ENCODE measurements at places on chromosomes 12 and 14. TPM values are rescaled to one million over a fixed set of nuclear protein-coding genes. Genes with fewer than 3 reads are reported as not detected.

GRCh38 chr12:96084624-96085023 is 49.2 kb upstream of the LTA4H start:
- no peaks in the 10 kb centered on the region for H3K4me1 ChIP-seq
- H3K27ac ChIP-seq: no peak overlapping the region
- peaks cover 12% of the 10 kb centered on the region for H3K27me3 ChIP-seq
- no peaks in the 10 kb centered on the region for H3K36me3 ChIP-seq
- H3K4me3 ChIP-seq: no peak overlapping the region
- DNase-seq: no peak

DNA sequence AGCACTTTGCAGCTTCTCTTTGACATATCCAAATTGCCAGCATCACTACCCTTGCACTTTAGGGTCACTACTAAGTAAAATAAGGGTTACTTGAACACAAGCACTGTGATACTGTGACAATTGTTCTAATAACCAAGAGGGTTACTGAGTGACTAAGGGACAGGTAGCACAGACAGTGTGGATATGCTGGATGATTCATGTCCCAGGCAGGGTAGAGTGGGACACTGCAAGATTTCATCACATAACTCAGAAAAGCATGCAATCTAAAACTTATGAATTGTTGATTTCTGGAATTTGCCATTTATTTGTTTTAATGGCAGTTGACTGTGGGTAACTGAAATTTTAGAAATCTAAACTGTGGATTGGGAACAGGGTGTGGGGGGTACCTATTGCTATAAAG is 218.8 kb downstream of the KITLG start:
- no peaks in the 10 kb centered on the region for H3K36me3 ChIP-seq
- H3K4me3 ChIP-seq: no peak overlapping the region
- H3K27ac ChIP-seq: no peak overlapping the region

DNA sequence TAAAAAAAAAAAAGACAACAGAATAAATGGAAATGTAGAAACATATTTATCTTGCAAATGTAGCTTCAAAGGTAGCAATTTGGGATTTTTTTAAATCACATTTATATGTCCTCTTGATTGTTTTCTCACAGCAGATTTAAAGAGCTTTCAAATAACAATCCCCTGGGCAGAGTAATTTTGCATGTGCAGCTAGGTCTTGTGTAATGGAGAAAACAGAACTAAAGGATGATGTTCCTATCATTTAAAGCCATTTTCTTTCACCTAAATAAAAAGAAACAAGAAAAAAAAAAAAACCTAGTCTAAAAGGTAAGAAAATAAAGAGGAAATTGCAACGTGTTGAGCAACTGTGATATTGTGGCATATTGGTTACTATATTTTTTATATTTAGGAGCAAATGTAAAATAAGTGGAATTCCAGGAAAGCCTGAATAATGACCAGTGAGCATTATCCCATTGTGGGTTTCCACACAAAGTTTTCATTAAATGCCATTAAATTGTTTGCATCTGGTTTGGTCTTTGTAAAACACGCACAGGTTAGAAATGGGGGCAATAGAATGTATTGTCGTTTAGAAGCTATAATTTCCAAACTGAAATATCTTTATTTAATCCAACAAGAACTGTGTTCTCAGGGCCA is 215.6 kb downstream of the SLC6A15 start:
- no peak overlapping the region for H3K27ac ChIP-seq
- no peaks in the 10 kb centered on the region for H3K27me3 ChIP-seq
- no peak for DNase-seq

DNA sequence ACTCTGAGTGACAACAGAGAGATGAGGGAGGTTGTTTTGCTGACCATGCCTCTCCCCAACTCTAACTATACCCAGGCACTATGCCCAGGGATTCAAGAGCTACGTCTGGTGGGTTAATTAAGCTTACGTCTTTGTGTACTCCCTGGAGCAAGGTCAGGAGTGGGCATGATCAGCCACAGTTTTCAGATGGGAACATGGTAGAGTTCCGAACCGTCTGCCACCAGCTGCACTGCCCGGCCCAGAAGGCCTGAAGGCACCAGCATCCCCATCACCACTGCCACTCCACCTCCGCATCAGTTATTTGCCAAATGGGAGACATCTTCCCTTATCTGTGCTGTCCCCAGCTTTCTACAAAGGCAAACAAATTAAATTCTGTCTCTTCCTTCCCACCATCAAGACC is 11.1 kb upstream of the GPX2 start:
- H3K4me3 ChIP-seq: no peak overlapping the region
- no peaks in the 10 kb centered on the region for H3K27me3 ChIP-seq
- no peaks in the 10 kb centered on the region for H3K4me1 ChIP-seq
- no peaks in the 10 kb centered on the region for H3K36me3 ChIP-seq
- DNase-seq: no peak

- H3K36me3 ChIP-seq: no peaks in the 10 kb centered on the region
- no peaks in the 10 kb centered on the region for H3K4me1 ChIP-seq
- no peaks in the 10 kb centered on the region for H3K27me3 ChIP-seq
- DNase-seq: no peak
- H3K4me3 ChIP-seq: no peak overlapping the region
These were observed 738.7 kb upstream of the LMO3 start for GRCh38 chr12:17344649-17345048.

DNA sequence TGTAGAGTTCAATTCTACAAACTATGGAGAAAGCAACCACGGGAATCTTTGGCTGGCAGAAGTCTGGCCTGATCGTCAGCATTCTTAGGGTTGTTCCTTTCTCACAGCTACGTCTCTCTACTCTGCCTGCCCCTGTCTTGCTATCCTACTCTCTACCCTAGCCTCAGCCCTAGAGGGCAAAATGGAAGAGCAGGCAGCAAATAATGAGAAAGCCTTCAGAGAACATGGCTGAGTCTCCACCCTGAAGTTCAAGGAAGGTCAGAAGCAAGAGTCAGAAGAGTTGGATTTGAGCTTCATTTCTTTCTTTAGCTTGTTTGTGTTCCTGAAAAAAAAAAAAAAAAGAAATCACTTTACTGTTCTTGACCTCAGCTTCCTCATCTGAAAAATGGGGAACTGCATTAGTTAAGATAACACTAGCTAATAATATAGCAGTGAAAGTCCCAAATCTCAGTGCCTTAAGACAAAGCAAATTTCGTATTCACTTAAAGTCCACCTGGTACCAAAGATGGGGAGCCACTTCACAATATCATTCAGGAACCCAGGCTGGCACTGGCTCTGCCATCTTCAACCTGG is 50.2 kb upstream of the CCND2 start:
- no peak overlapping the region for H3K27ac ChIP-seq
- no peaks in the 10 kb centered on the region for H3K4me1 ChIP-seq
- no peak overlapping the region for H3K4me3 ChIP-seq
- H3K27me3 ChIP-seq: peaks cover 73% of the 10 kb centered on the region

DNA sequence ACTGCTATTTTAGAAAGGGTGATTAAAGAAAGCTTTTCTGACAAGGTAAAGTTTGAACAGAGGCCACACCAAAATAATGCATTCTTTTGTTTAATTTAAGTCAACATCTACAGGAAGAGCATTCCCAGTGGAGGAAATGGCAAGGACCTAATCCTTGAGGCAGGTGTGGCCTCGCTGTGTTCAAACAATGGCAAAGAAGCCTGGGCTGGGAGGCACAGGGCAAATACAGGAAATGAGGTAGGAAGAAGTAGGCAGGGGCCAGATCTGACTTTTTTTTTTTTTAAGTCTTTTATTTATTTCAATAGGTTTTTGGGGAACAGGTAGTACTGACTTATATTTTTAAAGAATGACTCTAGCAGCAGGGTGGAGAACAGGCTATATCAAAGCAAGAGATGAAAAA is 53.5 kb downstream of the ARMH4 start:
- H3K27ac ChIP-seq: no peak overlapping the region
- H3K27me3 ChIP-seq: peaks cover 35% of the 10 kb centered on the region
- peak; percentile 29 for DNase-seq
- H3K36me3 ChIP-seq: no peaks in the 10 kb centered on the region

DNA sequence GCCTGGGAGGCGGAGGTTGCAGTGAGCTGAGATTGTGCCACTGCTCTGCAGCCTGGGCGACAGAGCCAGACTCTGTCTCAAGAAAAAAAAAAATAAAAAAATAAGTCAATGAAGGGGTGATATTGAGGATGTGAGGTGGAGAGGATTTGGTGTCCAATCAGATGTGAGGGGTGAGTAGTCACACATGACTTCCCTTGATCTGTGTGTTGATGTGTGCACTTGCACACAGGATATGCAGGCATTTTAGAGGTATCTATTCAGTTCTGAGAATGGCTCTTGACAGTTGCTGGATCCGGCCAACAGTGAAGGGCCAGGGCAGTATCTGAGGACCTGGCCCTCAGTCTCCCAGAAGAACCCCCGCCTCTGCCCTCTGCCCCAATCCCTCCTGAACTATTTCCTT is 7.8 kb upstream of the SP7 start:
- H3K4me1 ChIP-seq: no peaks in the 10 kb centered on the region
- peaks cover 64% of the 10 kb centered on the region for H3K27me3 ChIP-seq
- no peak for DNase-seq

- no peak overlapping the region for H3K4me3 ChIP-seq
- no peak overlapping the region for H3K27ac ChIP-seq
- H3K4me1 ChIP-seq: no peaks in the 10 kb centered on the region
- no peaks in the 10 kb centered on the region for H3K27me3 ChIP-seq
- H3K36me3 ChIP-seq: no peaks in the 10 kb centered on the region
These were observed 222.5 kb downstream of the TMEM117 start for GRCh38 chr12:44058366-44058765.

The SOAT2 gene
- total RNA-seq: not detected

The C1R gene
- 7.6 TPM for total RNA-seq

The NTF3 gene
- total RNA-seq: not detected

The SIX4 gene
- 22.8 TPM for total RNA-seq

The PRB3 gene
- total RNA-seq: not detected

The KRT6C gene
- total RNA-seq: not detected

The GRIN2B gene
- total RNA-seq: 0.05 TPM
